Caudate nucleus (tissue), 63 donors: ENCODE measurements at places on chromosomes 3 and 15.

GRCh38 chr3:150130404-150131100, 159.9 kb upstream of the PFN2 start:
- DNase-seq = no peak

DNA sequence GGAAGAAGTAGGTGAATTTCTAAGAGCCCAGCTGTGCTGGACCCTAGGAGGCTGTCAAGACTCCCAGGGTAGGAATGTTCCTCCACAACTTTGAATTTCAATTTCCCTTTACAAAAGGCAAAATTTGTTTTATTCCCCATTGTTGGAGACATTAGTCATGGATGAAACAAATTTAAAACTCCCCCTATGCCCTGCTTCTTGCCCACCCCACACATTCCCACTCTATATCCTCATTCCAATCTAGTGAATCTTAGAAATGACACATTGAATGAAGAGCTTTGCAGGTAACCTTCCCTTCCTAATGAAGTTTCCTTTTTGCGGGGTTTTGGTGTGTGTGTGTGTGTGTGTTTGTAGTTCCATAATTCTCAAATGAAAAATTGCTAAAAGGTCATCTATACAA, 72.6 kb downstream of the CCNL1 start:
- no peak for DNase-seq

- no peak for DNase-seq
Measured at GRCh38 chr15:54462511-54462913, 484.3 kb downstream of the UNC13C start.

DNA sequence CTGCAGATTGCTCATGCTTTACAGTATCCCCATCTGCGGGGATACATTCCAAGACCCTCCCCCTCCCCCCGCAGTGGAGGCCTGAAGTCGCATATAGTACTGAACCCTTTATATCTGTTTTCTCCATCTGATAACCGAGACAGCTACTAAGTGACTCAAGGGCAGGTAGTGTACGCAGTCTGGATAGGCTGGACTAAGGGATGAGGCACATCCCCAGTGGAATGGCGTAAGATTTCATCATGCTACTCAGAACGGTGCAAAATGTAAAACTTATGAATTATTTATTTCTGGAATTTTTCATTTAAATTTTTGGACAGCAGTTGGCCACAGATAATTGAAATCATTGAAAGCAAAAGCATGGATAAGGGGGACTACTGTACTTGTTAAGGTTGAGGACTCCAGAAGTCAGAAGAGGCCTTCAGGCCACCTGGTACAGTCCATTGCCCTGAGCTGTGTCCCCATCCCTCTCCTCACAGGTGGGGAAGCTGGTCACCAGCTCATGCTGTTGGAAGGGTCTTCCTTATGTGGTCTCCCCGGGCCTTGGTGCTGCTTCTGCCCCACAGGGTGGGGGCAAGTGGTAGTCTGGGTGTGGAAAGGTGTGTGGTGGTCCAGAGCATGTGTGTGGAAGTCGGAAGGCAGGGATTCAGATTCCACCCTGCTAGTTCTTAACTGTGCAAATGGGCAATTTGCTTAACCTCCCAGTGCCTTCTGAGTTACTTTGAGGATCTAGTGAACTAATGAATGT, 72.0 kb downstream of the HCN4 start:
- DNase-seq = no peak

- DNase-seq = no peak
Measured at GRCh38 chr3:27578032-27578431, 93.8 kb upstream of the SLC4A7 start.

DNA sequence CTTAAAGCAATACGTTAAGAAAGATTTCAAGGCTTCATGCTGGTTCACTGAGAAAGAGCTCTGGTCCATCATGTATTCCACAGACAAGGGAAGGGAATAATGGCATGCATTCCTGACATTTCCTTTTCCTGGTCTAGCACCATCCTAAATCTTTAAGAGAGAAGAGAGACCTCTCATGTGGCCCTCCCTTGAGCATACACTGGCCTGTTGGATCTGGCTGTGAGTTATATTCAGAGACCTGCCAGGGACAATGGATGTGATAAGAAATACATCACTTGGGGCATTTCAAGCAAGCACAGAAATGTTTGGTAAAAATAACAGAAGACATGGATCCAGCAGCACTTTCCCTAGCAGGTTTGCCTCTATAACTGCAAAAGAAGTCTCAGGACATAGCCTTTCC, 507.8 kb downstream of the NLGN1 start:
- no peak for DNase-seq

- no peak for DNase-seq
Measured at GRCh38 chr3:150363420-150363819, 44.7 kb upstream of the TSC22D2 start.

GRCh38 chr15:59941612-59942011, 62.5 kb upstream of the FOXB1 start:
- DNase-seq = no peak

DNA sequence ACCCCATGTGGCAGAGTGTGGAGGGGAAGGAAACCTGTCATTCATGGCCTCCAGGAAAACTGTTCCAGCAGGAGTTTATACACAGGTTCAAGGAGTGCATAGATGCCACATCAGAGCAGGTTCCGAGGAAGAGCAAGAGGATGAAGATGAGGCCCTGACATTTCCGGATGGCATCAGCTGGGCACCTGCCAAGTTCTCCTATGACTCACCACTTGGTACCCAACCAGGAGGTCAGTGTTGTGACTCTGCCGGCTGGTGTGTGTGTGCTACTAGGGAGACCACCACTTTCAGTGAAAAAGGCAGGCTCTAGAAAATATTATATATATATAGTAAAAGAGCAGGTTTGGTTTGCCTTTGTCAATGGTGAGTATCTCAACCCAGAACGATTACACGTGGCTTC, 69.3 kb downstream of the NTRK3 start:
- DNase-seq = peak; percentile 10

GRCh38 chr3:128379367-128380160, 87.1 kb downstream of the DNAJB8 start:
- no peak for DNase-seq

- no peak for DNase-seq
Measured at GRCh38 chr3:188752850-188753249, 418.9 kb upstream of the TPRG1 start.

- no peak for DNase-seq
Measured at GRCh38 chr15:69876064-69876940, 221.4 kb downstream of the TLE3 start.

GRCh38 chr3:173266441-173266840, 125.4 kb upstream of the SPATA16 start:
- DNase-seq = no peak

- DNase-seq = no peak
Measured at GRCh38 chr15:73387507-73388255, 18.9 kb upstream of the HCN4 start.

GRCh38 chr3:24336101-24336500, 158.5 kb downstream of the THRB start:
- DNase-seq = peak; percentile 52

DNA sequence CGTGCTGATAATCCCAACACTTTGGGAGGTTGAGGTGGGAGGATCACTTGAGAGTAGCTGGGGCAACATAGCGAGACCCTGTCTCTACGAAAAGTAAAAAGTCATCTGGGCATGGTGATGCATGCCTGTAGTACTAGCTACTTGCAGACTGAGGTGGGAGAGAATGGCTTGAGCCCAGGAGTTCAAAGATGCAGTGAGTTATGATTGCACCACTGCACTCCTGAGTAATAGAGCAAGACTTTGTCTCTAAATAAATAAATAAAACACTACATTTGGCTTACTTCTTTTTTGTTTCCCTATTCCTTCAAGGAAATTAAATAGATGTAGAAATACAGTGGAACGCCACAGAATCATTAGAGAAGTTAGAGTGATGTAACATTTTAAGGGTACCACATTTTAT, 20.1 kb upstream of the LDHAL6B start:
- no peak for DNase-seq

GRCh38 chr3:118244761-118245160, 789.9 kb downstream of the IGSF11 start:
- DNase-seq = no peak

DNA sequence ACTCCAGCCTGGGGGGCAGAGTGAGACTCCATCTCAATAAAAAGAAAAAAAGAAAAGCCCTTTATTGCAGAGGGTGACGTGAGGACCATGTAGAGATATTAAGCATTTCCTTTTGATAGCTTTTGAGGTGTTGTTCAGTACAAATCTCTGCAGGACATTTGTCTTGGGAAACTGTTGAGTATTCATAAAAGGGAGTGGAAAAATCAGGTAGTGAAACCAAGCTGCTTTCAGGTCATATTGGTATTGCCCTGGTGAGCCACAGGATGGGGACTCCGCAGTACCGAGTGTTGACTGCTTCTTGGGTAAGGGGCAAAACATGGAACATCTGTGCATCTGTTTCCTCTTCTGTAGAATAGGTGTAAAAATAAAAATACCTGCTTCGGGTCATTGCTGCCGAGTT, 9.9 kb downstream of the ITPR1 start:
- no peak for DNase-seq

DNA sequence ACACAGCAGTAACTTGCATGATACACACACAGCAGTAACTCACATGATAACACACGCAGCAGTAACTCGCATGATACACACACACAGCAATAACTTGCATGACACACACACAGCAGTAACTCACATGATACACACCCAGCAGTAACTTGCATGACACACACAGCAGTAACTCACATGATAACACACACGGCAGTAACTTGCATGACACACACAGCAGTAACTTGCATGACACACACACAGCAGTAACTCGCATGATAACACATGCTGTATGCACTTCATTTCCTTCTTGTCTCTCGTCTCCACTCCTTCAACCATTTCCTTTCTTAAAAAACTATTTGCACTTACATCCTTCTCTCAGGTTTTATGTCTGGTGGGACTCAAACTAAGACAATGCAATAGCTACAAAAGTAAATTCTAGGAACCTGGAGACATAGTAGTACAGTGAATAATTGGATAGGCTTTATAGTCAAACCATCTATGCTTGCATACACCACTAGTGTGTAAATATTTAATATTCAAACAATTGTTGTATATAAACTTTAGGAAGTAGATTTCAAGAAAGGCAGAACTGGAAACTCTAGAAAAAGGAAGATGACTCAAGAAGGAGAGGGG, 130.8 kb downstream of the UACA start:
- DNase-seq = no peak

GRCh38 chr3:41751597-41751996, 210.3 kb downstream of the ULK4 start:
- DNase-seq = no peak

DNA sequence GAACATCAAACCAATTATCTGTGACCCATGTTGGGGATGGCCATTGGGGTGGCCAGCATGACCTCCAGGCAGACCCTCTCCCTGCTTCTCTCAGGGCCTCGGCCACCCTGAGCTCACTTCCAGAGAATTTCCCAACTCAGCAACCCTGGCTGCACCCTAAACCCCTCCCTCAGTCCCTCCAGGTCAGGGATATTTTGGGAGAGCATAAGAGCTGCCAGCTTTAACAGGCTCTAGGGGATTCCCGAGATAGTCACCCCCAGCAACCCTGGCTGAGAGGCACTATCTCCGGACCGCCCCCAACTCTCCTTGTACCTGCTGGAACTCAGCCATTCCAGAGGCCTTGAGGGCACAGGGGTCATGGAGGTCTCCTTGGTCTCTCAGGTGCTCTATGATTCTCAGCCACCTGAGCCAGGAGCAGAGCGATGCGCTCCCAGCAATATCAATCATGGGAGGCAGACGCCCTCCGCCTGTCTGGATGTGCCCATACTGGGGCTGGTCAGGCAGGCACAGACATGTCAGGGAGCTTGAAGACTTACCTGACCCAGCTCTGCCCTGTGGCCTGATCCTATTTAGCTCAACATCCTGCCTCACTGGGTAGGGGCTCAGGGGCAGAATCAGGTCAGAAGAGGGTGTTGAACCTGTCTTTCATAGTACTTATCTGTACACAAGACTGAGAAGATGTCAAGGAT, 34.9 kb upstream of the CILP start:
- DNase-seq = no peak

- DNase-seq = no peak
Measured at GRCh38 chr3:197376020-197376419, 77.6 kb upstream of the DLG1 start.

DNA sequence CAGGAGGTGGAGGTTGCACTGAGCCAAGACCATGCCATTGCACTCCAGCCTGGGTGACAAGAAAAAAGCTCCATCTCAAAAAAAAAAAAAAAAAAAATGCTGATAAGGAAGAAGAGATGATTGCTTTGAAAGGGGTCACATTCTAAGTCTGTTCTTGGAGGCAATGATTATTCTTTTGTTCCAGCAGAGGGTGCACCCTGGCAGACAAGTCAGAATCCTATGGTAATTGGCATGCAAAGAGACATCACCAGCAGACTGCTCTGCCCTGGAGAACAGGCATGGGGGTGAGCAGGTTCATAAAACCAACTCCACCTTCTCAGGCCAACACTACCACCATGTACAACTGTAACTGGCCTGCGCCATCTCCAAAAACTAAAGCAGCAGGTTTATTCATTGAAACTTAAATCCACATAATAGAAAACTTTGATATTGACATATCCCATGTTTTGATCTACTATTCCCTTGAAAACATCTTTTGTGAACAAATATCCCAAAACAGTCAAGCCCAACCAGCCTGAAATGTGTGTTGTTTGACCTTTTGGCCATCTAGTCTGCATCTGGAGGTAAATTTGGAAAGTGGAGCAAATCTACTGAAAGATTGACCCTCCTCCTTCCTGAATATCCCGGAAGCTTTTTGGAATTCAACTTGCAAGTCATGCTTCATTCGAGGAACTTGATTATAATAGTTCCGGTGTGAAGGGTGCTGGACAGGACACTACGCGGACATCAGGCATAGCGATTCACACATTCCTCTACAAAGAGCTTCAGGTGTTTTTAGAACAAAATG, 100.3 kb downstream of the MECOM start:
- DNase-seq = no peak

DNA sequence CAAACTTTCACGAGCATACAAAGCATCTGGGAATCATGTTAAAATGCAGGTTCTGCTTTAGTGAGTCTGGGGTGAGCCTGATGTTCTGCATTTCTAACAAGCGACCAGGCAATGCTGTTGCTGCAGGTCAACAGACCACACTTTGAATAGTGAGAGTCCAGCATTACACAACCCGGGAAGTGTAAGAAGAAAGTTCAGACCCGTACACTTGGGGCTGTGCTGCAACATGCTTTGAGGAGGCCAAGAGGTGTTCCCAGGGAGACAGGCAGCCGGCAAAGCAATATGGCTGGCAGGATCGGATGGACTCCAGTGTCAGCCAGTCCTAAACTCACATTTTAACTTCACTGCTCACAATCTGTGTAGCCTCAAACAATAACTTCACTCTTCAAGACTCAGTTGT, 134.2 kb downstream of the LIPC start:
- no peak for DNase-seq

GRCh38 chr3:181727341-181728032, 15.8 kb downstream of the SOX2 start:
- no peak for DNase-seq

DNA sequence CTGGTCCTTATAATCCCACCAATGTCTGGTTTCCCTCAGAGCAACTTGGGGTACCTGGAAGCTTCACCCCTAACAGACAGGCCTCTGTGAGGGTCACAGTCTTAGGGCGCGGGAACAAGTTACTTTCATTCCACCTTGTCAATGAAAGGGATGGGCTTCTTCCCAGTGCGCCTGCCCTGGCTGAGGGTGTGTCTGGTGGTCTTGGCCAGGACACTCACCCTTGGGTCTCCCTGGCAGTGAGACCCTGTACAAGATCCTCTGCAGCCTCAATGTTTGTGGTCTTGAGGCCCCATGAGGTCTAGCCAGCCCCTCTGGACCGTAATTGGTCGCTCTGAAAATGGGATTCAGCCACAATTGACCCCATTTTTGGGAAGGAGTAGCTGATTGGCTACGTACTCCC, 40.2 kb downstream of the SMAD6 start:
- DNase-seq = no peak
